ENCODE measurements at places on chromosomes 1 and 21.
A peak's percentile ranks its signal among the peaks of the same experiment; 100 is the strongest.

- no peak for DNase-seq
Observed at GRCh38 chr21:44431300-44431699, 24.0 kb upstream of the LRRC3 start.

DNA sequence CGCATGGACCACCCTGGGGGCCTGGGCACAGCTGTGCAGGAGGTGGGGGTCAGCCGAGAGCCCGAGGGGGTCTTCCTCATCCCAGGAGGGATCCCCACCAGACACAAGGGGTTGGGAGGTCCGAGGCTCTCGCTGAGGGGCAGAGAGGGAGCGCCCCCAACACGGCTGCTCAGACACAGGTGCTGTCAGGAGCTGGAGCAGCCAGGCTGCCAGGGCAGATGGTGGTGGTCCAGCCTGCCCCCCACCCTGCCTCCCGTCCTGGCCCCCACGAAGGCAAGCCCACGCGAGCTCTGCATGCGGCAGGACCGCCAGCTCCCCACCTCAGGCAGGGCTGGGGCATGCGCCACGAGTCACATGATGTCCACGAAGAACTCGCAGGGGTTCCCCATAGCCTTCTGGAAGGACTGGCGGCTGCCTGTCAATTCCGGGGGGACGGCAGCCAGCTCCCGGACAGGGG, 4.7 kb downstream of the TAS1R3 start:
- DNase-seq, result no peak

DNA sequence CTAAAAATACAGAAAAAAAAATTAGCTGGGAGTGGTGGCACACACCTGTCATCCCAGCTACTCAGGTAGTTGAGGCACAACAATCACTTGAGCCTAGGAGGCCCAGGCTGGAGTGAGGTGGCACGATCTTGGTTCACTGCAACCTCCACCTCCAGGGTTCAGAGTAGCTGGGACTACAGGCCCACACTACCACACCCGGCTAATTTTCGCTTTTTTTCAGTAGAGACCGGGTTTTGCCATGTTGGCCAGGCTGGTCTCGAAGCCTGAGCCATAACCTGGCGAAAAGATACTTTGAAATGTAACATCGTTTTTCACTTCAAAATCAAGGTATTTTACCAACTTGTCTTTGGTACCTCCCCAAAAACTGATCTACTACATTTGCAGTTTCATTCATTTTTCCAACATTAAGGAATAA, 6.1 kb downstream of the GAS5 start:
- peak; percentile 58 for DNase-seq

DNA sequence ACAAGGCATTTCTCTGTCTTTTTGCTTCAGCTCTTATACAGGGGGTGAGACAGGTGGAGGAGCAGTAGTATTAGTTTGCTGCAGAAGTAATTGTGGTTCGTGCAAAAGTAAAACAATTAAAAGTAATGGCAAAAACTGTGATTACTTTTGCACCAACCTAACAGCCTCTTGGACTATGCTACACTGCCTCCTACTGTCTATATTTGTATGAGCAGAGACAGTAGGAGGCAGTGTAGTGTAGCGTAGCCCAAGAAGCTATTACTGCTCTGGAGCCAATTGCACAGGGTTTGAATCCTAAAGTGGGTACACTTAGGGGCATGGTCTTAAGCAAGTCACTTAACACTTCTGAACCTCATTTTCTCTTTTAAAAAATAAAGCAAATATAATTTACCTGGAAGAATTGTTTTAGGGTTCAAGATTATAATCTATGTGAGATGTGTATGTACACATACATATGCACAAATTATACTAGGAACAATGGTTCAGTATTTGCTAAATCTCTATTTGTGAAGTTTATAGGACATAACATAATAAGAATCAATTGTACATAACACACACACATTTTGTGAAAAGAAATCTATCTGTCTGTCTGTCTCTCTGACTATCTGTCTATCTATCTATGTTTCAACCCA, 103.8 kb downstream of the BRINP3 start:
- peak; percentile 57 for DNase-seq

DNA sequence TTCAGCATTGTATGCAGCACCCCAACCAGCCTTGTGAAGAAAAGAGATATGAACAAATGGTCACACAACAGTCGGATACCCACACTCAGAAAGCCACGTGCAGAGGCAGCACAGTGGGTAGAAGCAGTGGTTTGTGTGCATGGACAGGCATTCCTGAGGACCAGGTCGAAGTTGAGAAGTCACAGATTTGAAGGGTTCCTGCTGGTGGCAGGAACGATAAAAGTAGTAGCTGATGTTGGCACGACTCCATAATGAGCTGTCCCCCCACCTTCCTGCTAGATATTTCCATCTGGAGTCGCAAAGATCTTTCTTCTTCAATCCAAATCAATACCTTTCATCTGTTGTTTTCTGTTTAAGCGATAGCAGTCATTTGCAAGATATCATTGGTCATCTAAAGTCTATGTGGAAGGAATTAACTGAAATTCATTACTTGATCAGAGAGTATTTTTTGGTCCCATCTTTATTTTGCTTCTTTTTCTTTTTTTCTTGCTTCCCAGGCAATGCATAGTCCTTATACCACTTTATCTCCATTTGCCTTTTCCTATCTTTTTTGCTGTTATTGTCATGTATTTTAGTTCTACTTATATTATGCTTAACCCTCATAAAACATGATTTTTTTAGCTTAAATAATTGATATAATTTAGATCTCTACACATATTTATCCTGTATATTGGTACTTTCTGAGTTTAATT, 176.4 kb downstream of the DHRS3 start:
- no peak for DNase-seq

DNA sequence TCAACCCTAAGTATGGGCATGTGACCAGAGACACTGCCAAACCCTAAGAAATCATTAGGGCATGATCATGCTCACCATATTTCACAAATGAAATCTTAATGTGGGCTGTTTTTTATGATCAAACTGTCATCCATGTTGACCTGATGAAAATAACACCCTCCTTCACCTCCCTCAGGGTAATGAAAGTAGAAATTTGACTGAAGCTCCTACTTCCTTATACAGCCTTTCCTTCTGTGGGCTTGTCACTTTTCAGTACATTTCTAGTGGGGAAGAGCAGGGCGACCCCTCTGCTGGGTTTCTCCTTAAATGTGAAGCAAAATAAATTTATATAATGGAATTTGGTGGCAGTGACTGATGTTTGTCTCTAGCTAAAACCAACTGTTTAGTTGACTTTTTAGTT, 25.9 kb downstream of the IVNS1ABP start:
- no peak for DNase-seq

Measured in DMS53 (cell line).